Left hindlimb (tissue), 1 donor: ENCODE measurements at places on chromosomes 13 and 19.

- no peak for DNase-seq
These were observed 4.0 kb upstream of the GRIN3B start for GRCh38 chr19:996051-996838.

- DNase-seq: peak; percentile 62
These were observed 31.5 kb upstream of the ZNF766 start for GRCh38 chr19:52237771-52238400.

DNA sequence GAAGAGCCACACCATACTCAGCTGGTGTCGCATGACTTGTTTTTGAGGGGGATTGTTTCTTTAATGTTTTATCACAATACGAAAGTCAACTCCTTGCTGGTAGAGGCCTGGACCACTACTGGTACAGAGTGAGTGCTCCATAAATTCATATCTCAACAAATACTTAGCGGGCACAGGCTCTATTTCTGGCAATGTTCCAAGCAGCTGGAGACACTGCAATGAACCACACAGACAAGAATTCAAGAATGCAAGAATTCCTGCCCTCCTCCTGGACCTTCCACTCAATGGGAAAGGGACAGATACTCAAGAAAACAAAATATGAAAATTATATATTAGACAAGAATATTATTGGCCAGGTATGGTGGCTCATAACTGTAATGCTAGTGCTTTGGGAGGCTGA, 5.1 kb upstream of the FXYD5 start:
- DNase-seq: no peak

- no peak for DNase-seq
These were observed 26.8 kb upstream of the SACS start for GRCh38 chr13:23460309-23460708.
